LNCaP clone FGC (cell line): ENCODE measurements at places on chromosomes 4 and X.

DNA sequence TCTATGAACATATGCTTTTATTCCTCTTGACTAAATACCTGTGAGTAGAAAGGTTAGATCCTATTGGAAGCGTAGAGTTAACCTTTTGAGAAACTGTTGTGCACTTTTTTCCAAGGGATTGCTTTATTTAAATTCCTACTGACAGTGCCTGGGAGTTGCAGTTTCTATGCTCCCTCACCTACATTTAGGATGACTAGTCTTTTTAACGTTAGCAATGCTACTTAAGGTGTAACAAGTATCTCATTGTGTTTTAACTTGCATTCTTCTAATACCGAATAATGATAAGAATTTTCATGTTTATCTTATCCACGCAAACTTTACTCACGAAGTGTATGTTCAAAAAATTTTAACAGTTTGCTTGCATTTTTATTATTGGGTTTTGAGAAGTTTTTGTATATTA lies 1123.9 kb upstream of the PCDH7 start:
- no peak for DNase-seq

- DNase-seq, result no peak
Measured at GRCh38 chr4:165152527-165152926, 39.9 kb upstream of the TMEM192 start.

GRCh38 chrX:105101378-105101777 lies 119.1 kb downstream of the TEX13A start:
- DNase-seq, result no peak

- no peak for DNase-seq
Measured at GRCh38 chr4:77010841-77011354, 61.3 kb downstream of the SEPTIN11 start.

DNA sequence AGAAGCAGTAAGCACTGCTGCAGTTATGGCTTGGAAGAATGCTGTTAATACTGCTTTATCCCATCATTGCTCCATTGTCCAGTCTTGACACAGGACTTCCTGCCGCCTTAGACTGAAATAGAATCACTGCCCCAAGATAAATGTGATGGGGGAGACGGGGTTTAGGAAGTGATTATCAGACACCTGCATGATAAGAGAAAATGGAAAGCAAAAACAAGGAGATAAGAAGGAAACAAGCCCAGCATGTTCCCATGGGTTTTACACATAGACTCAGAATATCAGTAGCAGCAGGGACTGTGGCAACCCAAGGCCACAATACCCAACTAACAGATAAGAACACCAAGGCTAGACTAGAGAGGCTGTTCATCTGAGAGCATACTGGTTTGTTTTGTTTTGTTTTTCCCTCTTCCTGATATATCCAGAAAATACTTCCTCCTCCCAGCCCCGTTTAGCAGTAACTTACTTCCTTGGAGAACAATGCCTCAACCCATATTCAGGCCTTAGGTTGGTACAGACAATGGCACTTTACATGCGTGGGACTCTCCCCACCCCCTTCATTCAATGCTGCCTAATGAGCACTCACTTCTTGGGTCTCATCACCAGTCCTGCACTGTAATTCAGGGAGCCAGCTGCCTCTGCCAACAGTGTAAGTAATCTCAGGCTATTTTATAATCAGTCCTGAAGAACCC lies 232.6 kb downstream of the CBR4 start:
- DNase-seq, result no peak

- no peak for DNase-seq
Measured at GRCh38 chr4:36218121-36218520, 26.2 kb downstream of the ARAP2 start.

DNA sequence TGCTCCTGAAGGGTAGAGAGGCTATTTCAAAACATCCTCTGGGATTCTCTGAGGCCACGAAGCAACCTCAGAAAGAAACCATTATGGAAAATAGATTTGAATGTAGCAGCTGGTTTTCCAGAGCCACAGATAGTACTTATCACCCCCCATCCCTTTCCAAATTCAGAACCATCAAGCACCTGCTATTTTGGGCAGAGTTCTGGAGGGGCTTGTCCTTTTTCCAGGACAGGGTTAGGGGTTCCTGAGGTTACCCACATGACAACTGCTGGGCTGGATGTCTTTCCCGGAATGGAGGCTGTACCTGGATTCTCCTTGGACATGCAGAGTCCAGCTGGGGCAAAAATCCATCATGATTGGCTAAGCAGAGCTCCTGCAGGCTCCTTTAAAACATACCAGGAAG lies 22.0 kb upstream of the ZXDA start:
- DNase-seq, result no peak

DNA sequence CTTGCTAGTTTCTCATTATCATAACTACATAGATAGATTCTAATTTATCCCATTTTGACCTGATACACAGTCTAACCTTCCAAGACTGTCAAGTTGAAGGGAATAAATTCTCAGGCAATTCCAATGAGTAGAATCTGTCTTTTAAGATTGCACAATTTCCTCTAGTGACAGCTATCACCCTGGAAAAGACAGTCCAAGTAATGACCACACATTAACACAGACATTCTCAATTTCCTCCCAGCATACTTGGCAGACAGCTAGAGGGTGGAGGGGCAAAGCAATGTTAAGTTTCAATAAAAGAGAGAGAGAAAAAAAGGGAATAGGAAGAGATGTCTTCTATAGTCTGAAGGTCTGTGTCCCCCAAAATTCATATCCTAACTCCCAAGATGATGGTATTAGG lies 234.7 kb downstream of the LDB2 start:
- no peak for DNase-seq

DNA sequence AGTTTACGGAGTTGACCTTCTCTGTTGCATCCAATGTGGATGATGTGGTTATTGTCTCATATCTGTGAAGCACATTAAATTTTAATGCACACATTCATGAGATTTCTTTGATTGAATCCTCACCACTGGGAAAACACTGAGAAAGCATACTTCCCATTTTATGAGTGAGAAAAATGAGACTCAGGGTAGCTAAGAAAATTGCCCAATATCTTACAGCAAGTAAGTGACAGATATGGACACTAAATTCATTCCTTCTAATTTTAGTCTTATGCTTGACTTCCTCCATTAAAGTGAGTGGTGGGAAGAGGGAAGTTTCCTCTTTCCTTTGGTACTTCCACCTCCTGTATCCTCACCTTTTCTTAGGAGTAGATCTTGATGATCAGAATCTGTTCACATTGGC lies 504.8 kb upstream of the BOD1L1 start:
- no peak for DNase-seq

DNA sequence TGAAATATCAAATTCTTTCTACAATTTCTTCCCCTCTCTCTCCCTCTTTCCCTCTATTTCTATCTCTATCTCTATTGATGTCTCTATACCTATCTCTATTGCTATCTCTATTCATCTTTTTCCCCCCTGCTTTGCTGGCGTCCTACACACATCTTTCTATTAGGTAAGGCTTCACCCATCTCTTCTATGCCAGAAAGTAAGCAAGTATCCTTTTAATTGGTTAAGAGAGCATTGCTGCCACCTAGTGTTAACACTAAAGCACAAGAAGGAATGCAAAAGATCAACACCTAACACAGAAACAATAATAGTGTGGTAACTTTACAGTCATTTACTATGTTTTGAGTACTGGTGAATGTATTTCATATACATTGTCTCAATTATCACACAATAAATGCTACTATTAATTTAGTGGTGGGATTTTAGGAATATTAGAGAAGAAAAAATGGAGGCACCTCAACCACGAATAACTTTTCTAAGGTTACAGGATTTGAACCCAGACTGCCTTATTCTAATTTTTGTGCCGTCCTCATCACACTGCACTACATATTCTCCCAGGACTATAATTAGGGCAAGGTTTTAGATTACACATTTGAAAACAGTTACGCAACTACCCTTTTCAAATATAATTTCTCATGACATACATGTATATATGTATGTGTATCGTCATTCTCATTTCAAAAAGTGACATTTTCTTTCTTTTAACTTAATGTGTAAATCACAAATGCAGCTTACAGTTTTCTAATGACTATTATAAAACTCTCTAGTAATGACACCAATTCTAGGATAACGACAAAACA lies 3.7 kb upstream of the C4orf36 start:
- peak; percentile 55 for DNase-seq

DNA sequence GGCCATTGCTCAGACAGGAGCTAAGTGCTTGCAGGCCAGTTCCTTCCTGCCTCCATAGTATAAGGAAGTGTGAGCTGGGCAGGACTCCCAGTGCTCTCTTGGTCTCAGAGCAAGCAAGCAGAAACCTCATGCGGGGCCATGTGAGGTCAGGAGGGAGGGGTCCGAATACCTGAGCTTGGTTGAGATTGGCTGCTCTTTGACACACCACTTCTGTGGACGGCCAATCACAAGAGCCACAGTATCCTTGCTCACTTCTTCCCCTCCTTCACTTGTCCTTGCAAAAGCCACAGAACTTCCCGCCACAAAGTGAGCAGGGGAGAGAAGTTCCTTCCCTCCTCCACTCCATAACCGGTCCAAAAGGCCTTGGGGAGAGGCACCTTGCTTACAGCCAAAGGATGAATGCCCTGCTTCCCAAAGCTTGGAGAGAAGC lies 56.7 kb downstream of the PRPS1 start:
- DNase-seq, result peak; percentile 36

- DNase-seq, result peak; percentile 18
Measured at GRCh38 chr4:182938205-182938645, 21.0 kb upstream of the DCTD start.

DNA sequence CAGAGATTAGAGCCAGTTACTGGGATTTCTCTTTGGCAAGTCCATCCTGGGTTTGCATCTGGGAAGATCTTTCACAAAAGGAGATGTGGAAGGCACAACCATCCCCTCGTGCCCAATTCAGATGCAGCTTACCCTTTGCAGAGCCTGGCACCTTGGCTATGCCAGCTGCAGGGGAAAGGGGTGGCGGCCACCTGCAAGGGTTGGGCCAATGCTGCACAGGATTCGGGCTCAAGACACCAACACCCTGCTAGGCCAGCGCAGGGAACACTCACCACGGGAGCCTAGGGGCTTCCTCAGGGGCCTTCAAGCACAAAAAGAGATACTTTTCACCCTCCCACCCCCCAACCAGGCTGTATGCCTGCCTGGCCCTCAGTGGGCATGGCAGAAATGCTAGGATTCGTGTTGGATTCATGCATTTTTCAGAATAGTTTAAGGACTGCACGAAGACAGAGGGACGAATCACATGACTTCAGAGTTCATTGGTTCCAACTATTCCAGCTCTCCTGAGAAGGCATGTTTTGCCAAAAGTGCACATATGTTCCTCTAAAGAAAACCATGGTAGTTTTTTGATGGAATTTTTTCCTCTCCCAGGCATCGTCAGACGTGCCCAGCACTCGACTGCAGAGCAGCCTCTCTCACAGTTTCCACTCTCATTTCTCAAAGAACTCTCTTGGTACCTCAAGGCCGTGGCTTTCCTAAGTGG lies 94.4 kb downstream of the PHKA2 start:
- no peak for DNase-seq

DNA sequence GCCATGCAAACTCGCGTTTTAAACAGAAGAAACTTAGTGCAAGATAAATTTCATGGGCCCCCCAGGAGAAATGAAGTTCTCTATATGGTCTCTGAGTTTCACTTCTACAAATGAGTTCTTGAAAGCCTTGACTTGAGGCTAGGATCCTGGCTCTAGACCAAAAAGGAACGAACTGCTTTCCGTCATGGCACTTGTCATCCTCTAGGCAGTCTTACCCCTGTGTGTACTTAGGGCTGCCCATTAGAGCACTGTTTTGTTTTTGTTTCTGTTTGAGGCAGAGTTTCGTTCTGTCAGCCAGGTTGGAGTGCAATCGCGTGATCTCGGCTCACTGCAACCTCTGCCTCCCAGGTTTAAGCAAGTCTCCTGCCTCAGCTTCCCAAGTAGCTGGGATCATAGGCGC lies 29.0 kb downstream of the RNF4 start:
- DNase-seq, result no peak

- DNase-seq, result no peak
Measured at GRCh38 chr4:189771696-189772361, 168.8 kb upstream of the FRG1 start.

GRCh38 chrX:40120838-40121580 lies 23.3 kb upstream of the BCOR start:
- no peak for DNase-seq

DNA sequence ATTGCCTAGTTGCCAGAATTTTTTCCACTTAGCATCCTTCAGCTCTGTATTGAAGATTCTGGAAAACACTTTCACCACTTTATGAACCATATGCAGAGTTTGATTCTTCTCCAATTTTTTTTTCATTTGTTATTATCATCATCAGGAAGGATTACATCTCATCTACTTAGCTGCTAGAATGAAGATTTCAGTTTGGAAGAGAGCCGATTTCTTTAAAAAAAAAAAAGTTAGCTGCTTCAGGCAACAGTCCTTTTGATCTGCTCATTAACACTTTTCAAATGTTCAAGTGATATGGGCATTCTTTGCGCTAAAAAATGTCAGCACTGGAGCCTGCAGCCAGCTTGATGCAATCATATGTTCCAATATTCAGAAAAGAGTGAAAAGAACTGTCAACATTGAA lies 76.2 kb downstream of the ANTXR2 start:
- no peak for DNase-seq

GRCh38 chrX:4322916-4323315 lies 609.5 kb upstream of the PRKX start:
- DNase-seq, result no peak

DNA sequence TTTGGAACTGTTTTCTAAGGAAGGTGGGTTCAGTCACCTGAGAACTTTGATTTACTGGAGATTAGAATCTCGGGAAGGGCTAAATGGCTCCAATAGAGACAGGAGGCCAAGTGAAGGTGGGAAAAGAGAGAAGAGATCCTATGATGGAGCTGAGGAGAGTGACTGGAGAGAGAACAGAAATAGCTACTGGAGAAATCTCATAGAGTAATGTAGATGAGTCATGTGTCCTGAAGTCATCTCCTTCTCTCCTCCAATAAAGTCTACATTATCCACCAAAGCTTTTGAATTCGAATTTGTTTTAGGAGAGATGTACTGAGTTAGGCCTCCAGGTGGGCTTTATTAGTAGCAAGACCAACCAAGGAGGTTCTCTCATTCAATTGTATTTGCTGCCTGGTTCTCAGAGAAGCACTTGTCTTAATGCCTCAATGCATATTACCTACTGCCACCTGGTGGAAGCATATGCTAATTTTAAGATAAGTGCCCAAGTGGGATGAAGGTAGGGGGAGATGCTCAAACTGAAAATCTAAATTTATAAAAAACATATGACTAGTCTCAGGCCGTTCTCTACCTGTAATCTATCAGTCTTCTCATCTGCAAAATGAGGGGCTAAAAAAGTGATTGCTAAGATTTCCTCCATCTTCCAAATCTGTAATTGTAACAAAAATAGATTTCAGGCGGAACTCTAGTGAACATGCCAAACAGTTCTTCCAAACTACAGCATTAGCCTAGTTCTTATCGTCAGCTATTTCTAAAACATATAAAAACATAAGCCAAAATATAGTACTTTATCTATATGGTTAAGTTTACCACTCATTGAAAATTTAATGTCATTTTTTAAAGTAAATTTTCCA lies 24.4 kb downstream of the TXK start:
- no peak for DNase-seq
